ENCODE measurements at places on chromosomes 2 and 18.

- no peak for DNase-seq
These were observed 17.5 kb downstream of the KIAA2012 start for GRCh38 chr2:202090530-202090929.

DNA sequence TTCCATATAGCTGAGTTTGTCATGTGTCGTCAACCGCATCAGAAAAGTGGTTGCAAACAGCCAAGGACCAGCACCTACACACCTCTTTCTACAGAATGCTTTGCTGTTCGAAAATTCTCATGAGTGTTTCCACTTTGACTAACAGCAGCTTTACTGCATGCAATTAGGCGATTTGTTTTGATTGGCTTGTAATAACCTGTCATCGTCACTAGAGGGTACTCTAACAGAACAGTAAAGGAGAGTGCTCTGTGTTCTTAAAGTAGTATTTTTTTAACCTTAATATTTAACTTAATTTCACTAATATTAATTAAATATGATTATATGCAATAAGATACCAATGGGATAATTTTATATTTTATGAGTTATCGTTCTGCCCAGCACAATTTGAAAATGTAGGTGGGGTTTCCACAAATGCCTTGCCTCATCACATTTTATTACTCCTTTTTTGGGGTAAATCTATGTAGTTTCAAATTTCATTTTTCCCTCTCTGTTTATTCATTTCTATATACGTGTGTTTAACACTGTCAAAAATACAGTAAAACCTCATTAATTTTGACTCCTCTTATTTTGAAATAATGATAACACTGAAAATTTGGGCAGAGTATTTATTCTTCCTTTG, 502.2 kb downstream of the NRXN1 start:
- peak; percentile 36 for DNase-seq

GRCh38 chr2:54579682-54580620, 123.8 kb downstream of the SPTBN1 start:
- DNase-seq, result no peak

DNA sequence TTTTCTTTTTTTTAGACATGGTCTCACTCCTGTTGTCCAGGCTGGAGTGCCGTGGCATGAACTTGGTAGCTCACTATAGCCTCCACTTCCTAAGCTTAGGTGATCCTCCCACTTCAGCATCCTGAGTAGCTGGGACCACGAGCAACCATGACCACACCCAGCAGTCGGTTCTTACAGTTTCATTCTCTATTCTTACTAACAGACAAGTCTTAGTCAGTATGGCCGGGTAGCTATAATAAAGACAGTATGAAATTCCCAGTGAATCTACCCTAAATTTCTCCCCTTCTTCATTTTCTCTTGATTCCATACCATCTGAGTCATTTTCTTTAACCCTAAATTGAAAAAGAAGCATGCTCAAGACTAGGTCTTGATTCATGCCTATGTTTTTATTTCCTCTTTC, 775.3 kb upstream of the NRXN1 start:
- no peak for DNase-seq

GRCh38 chr2:144356402-144356801, 163.5 kb downstream of the ZEB2 start:
- DNase-seq, result no peak

- no peak for DNase-seq
These were observed 74.0 kb upstream of the BCL2L11 start for GRCh38 chr2:111046670-111047069.

DNA sequence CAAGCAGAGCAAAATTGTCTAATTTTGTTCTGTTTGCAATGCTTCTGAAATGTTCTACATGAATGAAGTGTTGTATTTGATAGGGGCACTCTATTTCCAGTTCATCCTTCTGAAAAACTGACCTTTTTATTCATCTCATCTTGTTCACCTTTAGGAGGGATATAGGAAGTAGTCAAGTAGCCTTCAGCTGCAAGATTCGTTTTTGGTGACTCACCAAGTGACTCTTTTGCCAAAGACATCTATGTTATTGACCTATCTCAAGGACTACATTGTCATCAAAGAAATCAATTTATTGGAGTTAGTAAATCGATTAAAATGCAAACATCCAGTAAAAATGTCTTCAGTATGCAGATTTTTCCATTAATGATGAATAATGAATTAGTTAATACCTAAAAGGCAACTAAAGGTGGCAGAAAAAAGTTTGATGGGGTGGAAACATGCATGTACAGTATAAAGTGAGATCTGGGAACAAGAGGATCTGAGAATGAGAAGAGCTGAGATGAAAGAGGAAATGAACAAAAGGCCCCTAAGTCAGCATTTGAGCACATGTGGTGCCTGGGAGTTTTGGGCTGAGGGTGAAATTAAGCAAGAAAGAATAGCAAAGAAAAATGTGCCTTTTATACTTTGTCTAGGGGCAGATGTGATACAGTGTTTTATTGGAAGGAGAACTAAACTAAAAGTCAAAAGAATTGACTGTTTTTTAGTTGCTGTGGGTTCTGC, 255.1 kb upstream of the LINC00305 start:
- DNase-seq, result no peak

DNA sequence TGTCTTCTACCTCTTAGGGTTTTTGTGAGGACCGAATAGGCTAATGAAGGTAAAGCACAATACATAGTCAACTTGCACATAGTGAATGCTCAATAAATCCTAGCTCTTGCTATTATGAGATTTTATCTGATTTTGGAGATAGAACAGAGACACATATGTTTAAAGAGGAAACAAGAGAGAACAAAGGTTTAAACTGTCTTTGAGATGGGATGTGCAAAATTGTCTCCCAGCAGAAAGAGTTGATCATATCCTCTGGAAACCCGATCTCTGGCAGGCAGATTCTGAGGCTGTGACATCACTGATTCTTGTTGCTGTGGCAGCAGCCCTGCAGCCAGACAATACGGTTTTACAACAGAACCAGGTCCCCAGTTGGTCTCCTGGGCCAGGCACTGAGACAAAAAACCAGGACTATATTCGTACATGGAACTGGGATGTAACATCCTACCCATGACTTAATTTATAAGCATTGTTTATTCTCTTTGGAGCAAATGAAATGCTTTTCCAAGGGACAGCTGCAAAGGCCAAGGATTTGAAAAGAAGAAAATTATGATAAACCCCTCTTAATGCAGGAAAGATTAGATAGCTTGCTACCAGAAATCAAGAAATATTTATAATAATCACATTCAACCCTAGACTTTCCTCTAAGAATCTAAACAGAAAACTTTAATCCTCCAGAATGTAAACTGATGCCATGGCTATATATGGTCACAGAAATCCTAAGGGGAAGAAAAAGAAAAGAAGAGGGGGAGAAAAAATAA, 80.2 kb downstream of the SLC8A1 start:
- DNase-seq, result peak; percentile 80

- DNase-seq, result no peak
These were observed 20.4 kb downstream of the FMNL2 start for GRCh38 chr2:152355409-152355831.

DNA sequence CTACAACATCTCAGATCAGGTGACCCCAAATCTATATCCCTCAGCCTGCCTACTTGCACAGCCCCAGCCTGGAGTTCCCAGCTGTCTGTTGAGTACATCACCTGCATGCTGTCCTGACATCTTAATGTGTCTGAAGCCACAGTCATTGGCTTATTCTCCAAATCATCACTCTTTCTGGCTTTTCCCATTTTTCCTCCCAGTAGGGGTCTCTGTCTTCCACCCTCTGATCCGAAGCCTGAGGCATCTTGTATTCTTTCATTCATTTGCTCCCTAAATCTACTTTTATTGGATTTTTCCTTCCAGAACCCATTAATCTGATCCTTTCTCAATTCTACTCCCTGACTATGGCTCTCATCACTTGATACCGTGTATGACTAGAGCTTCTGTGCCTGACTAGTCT, 332.9 kb upstream of the DCC start:
- no peak for DNase-seq

- no peak for DNase-seq
These were observed 851 bp downstream of the EIF2AK3 start for GRCh38 chr2:88626171-88627054.

DNA sequence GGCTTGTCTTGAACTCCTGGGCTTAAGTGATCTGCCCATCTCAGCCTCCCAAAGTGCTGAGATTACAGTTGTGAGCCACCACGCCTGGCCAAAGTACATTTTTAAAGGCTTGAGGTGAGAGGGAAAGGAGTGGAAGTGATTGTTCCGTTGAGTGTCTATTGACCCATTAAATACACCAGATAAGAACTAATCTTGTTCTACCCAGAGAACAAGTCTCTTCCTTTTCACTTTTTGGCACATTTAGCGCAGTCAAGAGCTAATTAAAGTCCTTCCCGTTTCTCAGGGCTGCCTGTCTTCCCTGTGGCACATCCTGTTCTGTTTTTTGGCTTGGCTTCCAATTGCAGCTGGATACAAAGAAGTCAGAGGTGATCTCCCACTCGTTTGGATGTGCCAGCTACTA, 172.3 kb downstream of the ALPK2 start:
- DNase-seq, result no peak

- peak; percentile 58 for DNase-seq
These were observed 27.1 kb upstream of the PTMA start for GRCh38 chr2:231680992-231681852.

- no peak for DNase-seq
These were observed 191.2 kb upstream of the SESTD1 start for GRCh38 chr2:179455824-179456223.

DNA sequence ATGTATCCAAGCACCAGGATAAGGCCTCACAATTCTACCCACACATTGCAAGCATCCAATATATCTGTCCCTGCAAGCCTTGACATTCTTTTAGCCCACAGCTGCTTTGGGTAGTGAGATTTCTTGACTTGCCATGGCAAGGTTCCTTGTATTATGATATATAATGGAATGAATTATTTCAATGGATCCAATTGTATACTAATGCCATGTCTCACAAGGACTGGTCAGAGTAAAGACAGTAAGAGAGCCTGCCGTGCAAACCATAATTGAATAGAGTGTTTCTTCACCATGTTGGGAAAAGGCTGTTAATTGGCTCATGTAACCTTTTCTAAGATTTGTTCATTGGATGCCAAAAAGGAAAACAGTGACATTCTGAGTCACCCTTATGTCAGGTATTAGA, 64.3 kb upstream of the RBBP8 start:
- DNase-seq, result no peak

DNA sequence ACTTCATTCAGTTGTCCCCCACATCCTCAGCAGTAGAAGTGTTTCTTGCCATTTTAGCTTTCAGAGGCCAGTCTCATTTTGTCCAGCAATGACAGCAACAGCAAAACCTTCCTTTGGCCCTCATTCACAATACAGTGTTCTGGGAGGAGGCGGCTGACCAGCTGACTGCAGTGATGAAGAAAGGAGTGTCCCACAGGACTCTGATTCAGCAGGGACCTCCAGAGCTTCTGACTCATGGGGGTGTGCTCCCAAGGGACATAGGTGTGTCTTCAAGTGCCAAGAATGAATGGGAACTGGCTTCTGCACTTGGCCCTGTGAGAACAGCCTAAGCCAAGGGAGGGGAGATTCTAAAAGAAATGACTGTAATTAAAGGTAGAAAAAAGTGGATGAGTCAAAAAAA, 147.0 kb upstream of the PELI1 start:
- peak; percentile 43 for DNase-seq

- DNase-seq, result no peak
These were observed 13.4 kb upstream of the HOXD1 start for GRCh38 chr2:176174824-176175708.

- no peak for DNase-seq
These were observed 214.2 kb upstream of the RAB6C start for GRCh38 chr2:129765326-129765677.

- DNase-seq, result no peak
These were observed 75.8 kb upstream of the BCL11A start for GRCh38 chr2:60629305-60629662.

DNA sequence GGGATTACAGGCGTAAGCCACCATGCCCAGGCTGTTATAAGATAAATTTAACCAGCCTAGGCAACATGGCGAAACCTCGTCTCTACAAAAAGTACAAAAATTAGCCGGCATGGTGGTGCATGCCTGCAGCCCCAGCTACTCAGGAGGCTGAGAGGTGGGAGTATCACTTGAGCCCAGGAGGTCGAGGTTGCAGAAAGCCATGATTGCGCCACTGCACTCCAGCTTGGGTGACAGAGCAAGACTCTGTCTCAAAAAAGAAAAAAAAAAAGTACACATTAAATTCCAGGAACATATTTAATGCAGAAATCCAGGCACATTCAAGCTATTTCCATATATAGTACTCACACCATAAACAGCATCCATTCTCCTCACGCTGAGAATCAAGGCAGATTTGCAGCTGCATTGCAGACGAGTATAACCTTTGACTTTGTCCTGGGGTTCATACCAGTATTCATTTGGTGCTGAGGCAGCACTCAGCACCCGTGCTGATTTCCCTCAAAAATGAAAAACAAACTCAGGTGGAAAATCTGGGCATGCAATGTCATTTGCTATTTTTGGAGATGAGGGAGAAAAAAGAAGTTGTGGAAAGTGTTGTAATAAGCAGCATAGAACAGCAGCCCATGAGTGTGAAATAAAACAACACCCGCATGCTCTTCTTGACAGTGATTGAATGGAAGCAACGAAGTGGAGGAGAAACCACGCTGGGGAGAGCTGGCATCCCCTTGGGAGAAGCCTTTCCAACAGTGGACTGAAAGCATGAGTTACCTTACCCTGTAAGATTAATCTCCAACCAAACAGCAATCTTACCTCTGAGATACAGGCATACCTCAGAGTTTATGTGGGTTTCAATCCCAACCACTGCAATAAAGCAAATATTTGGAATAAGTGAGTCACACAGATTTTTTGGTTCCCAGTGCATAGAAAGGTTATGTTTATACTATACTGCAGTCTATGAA, 46.8 kb upstream of the ANXA4 start:
- peak; percentile 65 for DNase-seq

DNA sequence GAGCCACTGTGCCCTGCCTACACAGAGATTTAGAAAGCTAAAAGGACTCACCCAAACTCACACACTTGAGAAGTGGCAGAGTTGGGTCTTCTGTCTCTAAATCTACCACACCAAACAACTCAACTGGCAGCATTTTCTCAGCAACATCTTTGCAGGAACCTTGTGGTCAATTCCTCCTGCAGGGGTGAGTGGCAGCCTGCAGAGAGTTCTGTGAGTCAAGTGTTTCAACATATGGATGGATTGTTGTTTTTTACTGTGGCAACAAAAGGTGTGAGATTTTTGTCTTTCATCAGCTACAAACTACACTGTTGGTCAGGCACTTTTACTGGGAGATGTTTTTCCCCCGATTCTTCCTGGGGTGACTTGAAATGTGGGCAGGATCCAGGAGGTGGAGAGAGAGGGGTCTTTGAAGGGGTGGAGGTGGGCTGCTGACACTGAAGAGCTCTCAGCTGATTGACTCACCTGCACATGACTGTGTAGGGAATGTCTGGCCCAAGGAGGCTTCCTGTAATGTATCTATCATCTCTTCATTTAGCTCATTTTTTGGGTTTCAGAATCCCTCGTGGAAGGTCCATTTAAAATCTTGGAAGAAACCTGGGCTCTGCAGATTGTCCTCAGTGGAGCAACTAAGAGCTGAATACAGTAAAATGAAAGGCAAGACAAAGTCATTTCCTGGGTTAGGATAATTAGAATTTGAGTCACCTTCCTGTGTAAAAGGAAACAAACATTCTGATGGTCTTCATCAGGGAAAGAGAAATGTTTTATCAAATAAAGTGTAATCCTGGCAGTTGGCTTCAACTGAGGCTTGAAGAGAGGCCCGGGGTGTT, 98.6 kb downstream of the MSH2 start:
- no peak for DNase-seq

- DNase-seq, result peak; percentile 6
These were observed 429.2 kb downstream of the TNS1 start for GRCh38 chr2:217573571-217573970.

- DNase-seq, result no peak
These were observed 3.7 kb upstream of the SPR start for GRCh38 chr2:72883356-72883962.

- no peak for DNase-seq
These were observed 12.3 kb downstream of the GYPC start for GRCh38 chr2:126668254-126668653.
